GM23338 (cell line): ENCODE measurements at places on chromosomes 2 and 18.

GRCh38 chr2:213101692-213102460 lies 49.5 kb downstream of the IKZF2 start:
- DNase-seq: no peak

DNA sequence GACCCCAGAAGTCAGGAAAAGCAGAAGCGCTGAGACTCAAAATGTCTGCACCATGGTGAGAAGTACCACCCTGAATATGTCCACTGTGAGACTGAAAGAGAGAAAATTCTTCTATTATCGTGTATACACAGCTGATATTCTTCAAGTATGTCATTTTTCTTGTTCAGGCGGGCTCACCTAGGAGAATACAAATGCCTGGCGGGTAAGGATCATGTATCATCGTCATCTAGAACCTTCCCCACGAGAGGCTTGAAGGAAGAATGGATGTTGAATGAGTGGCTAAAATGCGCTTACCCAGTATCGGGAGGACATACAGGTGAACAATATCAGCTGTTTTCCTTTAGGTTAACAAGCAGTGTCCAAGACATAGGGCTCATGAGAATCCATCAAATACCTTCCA lies 21.1 kb upstream of the ARL4C start:
- no peak for DNase-seq

GRCh38 chr2:211990335-211990734 lies 548.3 kb downstream of the ERBB4 start:
- DNase-seq: no peak

DNA sequence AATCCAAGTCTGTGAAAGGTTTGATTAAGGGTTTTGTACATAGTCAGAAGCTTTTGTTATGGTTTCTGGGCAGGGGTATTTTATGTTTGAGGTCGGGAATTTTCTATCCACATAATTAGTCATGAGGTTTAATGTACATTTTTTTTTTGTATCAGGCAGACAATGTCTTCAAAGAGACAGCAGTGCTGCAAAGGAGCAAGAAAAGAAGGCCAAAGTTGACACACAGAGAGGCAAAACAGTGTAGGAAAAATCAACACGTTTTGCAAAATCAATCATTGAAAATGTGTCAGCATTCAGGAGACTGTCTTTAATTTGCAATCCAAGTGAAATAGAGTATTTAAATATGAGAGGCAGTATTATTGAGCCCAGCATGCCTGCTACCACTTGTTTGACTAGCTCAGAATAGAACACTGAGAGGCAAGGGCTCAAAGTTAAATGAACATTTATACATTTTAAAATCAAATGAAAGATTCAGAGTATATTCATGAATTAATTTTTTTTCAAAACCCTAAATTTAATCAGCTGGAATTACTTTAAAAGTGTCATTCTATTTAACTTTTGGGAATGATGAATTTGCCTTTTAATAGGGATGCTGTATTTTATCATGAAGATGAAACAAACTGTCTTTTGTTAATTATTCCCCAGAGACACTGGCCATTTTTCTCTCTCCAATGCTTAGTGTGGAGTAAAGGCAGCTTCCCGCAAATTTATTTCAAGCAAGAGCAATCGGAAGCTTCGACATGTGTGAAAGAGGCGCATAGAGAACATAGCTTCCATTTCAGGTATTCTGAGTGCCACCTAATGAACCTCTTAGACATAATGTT lies 11.3 kb downstream of the VRK2 start:
- DNase-seq: no peak

DNA sequence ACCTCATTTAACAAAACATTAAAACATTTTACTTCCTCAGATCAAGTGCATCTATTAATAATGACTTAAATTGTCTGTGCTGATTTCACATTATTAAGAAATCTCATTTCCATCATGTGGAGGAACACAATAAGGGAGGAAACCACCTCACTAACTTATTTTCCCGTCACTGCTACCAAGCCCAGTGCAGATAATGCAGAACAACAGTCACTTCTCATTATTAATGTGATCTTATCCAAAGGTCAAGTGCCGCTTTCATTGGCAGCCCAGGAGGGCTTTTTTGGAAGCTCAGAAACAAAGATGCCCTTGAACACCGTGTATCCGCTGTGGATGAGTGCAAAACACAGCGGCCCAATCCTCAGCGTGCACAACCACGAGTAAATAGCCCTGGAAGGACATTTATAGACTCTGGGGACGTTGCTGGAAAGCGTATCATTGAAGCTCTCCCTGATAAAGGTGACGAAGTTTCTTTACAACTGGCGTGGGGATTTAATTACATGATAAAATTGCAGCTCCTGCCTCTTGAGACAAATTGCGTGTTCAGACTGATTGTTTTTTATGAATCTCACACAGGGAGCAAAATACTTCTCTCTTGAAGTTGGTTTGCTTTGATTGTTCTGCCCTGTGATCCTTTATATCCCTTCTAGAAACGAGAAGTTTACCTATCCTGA lies 13.2 kb downstream of the ASB18 start:
- no peak for DNase-seq

GRCh38 chr2:145836986-145837385 lies 1317.1 kb upstream of the ZEB2 start:
- DNase-seq: no peak

DNA sequence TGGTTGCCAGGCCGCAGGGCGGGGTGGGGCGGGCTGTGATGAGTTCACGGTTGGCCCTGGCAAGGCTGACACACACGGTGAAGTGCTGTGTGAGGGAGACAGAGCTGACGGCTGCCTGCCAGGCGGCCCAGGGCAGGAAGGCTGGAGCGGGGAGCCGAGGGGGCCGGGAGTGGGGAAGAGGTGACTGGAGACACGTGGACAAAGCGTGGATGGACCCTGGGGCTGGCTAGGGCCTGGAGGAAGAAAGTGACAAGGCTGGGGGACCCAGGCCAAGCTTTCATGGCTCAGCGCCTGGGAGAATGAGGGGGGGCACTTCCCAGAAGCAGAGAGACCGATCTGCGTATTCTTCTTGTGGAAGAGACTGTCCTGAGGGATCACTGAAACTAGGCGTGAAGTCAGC lies 123.2 kb downstream of the DYSF start:
- DNase-seq: no peak

DNA sequence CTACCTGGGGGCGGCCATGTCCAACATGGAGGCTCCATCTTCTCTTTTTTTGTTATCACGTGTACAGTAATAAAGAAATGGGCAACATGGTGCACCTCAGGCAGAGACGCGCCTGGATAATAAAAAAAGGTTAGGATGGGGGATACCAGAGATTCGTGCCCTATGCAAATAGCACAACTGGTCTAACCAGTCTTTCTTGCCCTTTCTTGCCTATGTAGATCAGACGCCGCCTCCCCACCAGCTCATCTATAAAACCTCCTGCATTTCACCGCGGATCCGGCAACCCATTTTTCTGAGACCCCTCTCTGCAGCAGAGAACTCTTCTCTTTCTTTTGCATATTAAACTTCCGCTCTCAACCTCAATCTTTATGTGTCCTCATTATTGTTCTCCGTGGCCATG lies 68.7 kb downstream of the MYL12B start:
- peak; percentile 61 for DNase-seq

GRCh38 chr2:18684206-18685038 lies 95.1 kb upstream of the NT5C1B start:
- DNase-seq: no peak

GRCh38 chr18:68922392-68922791 lies 124.5 kb downstream of the CCDC102B start:
- no peak for DNase-seq
